ENCODE measurements at places on chromosomes 3 and 15.

DNA sequence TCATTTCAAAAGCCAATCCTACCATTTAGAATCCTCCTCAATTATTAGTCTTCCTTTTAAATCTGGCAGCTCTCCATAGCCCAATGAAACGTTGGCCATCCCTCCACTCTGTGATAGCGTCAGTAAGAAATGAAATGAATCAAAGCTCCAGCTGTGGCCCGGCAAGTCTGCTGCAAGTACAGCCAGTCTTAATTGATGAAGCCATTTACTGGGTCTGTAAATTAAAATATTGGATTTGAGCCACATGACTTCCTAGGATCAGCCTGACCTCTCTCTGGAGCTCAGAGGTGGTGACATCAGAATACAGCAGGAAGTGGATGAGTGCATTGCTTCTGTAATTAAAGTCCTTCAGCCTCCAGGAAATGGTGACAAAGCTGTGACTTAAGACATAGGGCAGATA lies 347.0 kb upstream of the LMCD1 start:
- no peak for DNase-seq

DNA sequence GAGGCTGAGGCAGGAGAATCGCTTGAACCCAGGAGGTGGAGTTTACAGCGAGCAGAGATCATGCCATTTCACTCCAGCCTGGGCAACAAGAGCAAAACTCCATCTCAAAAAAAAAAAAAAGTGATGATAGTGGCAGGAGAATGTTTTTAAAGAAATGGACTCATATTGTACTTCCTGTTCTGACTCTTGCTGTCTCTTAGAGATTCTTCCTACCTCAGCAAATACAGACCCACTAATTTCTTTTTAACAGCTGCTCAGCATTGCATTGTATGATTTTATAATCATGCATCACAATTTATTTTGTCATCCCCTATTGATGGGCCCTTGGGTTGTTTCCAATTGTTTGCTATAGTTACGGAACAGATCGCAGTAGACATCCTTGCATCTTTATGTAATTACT lies 8.8 kb upstream of the ANKDD1A start:
- no peak for DNase-seq

GRCh38 chr15:90819390-90819789 lies 49.0 kb upstream of the FURIN start:
- DNase-seq: no peak

DNA sequence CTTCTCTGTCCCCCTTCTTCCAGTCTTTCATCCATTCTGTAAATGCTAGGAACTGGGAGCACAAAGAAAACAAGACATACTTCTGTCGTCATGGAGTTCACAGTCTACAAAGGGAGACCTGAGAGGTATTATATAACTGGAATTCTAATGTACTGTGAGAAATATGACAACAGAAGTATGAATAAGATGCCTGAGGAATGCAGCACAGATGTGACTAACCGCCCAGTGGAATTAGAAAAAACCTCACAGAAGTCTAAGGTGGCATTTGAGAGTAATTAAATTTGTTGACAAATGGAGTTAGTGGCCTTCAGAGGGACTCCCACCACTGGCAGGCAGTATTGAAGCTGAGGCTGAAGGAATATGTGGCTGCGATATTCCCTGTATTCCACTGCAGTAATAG lies 168.5 kb upstream of the FAM3D start:
- no peak for DNase-seq

- no peak for DNase-seq
Measured at GRCh38 chr3:157423337-157423736, 13.3 kb upstream of the PTX3 start.

GRCh38 chr3:16849795-16850194 lies 35.0 kb upstream of the PLCL2 start:
- no peak for DNase-seq

DNA sequence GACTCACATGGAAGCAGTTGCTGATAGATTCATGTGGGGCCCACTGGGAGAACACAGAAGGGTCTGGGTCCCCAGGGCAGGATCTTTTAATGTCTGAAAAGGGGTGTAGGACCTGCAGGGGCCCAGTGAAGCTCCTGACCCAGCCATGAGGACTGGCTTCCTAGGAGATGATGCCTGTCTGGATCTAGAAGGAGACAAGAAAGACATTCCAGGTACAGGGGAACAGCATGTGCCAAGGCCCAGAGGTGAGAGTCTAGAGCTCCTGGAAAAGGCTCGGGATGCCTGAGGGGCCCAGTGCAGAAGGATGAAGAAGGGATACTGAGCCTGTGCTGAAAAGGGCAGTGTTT lies 4.7 kb upstream of the SEMA3F start:
- DNase-seq: no peak

DNA sequence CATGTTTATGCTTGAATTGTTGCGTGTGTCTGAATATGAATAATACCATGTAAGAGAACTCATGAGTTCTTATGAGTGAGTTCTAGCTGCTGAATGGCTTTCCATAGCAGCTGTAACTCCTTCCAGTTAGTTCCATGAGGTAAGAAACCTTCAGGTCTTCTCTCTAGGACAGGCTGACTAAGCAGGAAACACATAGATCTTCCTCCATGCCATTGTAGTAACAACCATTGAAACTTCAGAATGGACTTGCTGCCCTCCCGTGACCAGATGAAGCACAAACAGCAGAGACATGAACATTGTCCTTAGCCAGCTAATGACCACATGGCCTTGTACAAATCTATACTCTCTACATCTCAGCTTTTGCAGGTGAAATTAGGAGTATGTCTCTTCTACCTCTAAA lies 200.0 kb downstream of the ZNF385D start:
- no peak for DNase-seq

GRCh38 chr3:156641618-156641975 lies 32.8 kb upstream of the TIPARP start:
- no peak for DNase-seq

DNA sequence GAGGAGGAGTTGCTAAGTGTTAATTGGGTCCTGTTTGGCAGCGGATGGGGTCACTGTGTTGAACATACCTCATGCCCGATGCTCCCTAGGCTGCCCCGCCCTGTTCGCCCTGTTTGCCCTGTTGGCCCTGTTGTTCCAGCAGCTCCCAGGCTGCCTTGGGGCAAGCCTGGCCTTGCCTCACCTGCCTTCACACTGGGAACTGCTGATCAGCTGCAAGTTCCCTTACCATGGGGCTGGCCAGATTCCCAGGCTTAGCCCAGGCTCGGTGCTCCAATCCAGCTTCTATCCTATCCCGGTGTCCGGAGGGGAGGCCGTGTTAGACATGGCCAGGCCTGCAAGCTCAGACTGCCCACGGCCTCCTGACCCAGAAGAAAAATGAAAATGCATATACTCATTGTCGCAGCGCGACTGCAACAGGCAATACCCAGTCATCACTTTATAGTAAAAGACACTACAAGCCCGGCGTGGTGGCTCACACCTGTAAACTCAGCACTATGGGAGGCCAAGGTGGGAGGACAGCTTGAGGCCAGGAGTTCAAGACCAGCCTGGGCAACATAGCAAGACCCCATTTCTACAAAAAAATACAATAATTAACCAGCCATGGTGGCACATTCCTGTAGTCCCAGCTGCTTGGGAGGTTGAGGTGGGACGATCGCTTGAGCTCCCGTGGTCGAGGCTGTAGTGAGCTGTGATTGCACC lies 42.9 kb upstream of the ZNF710 start:
- DNase-seq: no peak

DNA sequence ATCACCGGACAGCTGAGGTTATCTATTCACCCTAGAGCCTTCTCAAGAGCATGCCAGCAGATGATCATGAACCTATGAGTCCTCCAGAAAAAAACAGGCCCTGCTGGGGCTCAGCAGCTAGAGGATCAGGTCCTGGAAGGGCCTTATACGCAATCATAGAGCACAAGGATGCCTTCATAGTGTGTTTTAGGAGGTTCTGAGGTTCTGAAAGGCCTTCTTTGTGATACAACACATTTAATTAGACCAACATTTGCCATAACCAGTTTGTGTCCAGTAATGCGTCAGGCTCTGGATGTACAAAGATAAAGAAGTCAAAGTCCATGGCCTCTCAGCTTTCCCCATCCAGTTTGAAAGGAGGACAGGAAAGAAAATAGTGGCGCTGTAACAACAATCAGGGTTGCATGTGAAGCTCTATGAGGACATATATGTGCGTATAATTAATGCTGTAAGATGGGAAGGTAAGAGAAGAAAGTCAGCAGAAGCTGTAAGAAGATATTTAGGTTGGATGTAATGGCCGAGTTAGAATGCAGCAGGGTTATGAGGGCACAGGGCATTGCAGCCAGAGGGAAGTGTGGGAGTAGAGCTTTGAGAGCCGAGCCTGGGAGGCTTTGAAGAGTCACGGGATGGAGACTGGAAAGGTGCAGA lies 302.6 kb upstream of the TBL1XR1 start:
- no peak for DNase-seq

Measured in iPS DF 19.7 (cell line).